ENCODE measurements at places on chromosomes 1 and 21. TPM values are rescaled to one million over a fixed set of nuclear protein-coding genes. Genes with fewer than 3 reads are reported as not detected.

DNA sequence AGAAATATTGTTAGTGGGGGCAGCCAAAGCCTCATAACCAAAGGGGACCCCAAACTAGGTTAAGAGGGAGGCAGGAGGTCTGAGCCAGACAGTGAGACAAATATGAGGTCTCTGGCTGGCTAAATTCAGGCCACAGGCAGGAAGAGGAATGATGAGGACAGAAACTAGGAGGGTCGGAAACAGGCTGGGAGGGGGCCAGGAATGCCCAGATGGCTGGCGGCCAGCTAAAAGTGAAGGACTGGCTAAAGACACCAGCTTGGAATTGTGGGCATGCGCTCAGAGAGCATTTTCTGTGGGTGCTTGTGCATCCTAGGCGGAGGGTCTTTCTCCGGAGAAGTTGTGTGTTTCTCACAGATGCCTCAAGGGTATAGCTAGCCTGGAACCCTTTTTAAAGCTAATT lies 77.0 kb downstream of the PGM1 start:
- no peak for DNase-seq
- H3K4me3 ChIP-seq = no peak overlapping the region
- H3K4me1 ChIP-seq = peaks cover 4% of the 10 kb centered on the region
- no peak overlapping the region for H3K27ac ChIP-seq
- H3K36me3 ChIP-seq = no peaks in the 10 kb centered on the region

GRCh38 chr1:109661391-109661790 lies 5.5 kb downstream of the GSTM4 start:
- H3K4me3 ChIP-seq = no peak overlapping the region
- no peak overlapping the region for H3K27ac ChIP-seq
- H3K36me3 ChIP-seq = no peaks in the 10 kb centered on the region
- peaks cover 3% of the 10 kb centered on the region for H3K4me1 ChIP-seq
- DNase-seq = no peak

DNA sequence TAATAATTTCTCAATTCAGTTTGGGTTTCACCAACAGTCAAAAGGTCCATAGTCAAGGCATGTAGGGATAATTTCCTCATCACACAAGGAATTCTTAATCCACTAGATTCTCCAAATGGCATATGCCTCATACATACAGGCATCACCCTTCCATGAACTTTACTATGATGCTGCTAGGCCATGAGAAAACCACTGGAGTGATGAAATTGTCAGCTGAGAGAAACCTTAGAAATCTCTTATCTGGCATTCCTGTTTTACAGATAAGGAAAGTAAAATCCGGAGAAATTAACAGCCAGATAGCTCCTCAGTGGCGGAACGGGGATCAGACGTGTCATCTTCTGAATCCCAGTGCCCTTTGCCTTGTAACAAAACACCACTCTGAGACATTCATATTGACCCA lies 274.4 kb downstream of the NTNG1 start:
- H3K4me1 ChIP-seq = no peaks in the 10 kb centered on the region
- H3K27me3 ChIP-seq = no peaks in the 10 kb centered on the region
- H3K4me3 ChIP-seq = no peak overlapping the region
- H3K27ac ChIP-seq = no peak overlapping the region
- DNase-seq = no peak

PDE9A gene
- total RNA-seq = 1.8 TPM

DNA sequence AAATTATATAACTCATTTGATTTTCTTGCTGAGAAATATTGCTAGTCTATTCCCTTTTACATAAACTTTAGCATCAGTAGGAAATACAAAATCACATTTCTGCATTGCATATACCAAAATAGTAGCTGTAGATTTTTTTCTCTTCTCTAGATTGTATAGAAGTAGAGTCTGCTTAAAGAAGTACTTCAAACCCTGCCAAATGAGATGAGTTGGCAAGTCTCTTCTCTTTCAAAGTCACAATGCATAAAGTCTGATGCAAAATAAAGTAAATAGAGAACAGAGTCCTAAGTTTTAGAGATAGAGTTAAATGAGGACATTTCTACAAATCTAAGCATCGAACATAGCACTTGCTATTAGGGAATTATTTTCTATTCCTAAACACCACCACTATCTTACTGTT lies 6.4 kb downstream of the PLPPR4 start:
- no peak overlapping the region for H3K27ac ChIP-seq
- H3K4me1 ChIP-seq = peaks cover 12% of the 10 kb centered on the region
- no peaks in the 10 kb centered on the region for H3K27me3 ChIP-seq
- no peaks in the 10 kb centered on the region for H3K36me3 ChIP-seq
- DNase-seq = no peak
- no peak overlapping the region for H3K4me3 ChIP-seq

DNA sequence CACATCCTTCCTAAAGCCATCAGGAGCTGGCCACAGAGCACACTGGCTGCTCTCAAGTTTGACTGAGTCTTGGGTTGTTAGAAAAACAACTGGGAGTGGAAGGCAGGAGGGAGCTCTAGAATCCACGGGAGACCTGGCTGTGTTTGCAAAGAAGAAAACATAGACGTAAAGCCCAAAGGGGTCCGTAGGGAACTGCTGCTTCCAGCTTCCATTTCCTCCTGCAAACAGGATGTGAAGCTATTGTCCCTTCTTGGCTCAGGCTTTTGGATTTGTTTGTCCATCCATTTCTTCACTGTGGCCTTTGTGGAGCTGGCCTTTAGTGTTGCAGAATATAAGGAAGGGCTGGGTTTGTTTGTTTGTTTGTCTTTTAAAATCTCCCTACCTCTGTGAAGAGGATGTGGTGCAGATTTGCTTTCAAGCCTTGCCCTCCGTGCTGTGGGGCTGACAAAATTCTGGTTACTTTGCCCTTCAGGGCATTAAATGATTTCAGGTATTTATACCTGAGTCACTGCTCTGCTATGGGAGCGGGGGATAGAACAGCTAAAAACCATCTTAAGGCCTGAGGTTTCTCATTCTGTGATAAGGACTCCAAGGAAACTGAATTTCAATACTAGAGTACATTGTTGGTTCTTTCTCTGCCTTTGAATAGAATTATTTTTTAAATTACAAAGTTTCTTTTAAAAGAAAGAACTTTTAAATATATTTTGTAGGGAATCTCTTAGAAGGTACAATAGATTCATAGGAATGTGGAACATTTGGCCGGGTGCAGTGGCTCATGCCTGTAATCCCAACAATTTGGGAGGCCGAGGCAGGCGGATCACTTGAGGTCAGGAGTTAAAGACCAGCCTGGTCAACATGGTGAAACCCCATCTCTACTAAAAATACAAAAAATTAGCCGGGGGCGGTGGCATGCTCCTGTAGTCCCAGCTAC lies 74.3 kb downstream of the MPZL1 start:
- no peaks in the 10 kb centered on the region for H3K27me3 ChIP-seq
- no peak overlapping the region for H3K4me3 ChIP-seq
- peaks cover 16% of the 10 kb centered on the region for H3K4me1 ChIP-seq
- H3K36me3 ChIP-seq = no peaks in the 10 kb centered on the region
- peak overlapping the region; percentile 73 for H3K27ac ChIP-seq
- no peak for DNase-seq

GRCh38 chr1:78996791-78997190 lies 9.7 kb downstream of the ADGRL4 start:
- H3K27ac ChIP-seq = no peak overlapping the region
- H3K4me3 ChIP-seq = no peak overlapping the region
- no peak for DNase-seq
- no peaks in the 10 kb centered on the region for H3K27me3 ChIP-seq

DNA sequence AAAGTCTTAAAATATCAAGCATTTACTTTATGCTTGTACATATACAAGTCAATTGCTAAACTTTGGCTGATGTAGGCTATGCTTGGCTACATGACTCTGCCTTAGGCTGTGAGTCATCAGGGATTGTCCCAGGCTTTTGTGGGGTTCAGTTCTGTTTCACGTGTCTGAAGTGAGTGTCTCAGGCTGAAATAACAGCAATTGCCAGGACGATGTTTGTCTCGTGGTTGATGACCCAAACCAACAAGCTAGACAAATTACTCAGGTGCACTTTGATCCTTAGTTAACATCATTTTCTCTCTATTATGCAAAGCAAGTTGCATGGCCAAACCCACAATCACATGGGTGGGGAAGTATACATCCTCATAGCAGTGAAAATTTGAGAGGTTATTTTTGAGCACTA lies 410.1 kb downstream of the BRINP3 start:
- H3K27me3 ChIP-seq = no peaks in the 10 kb centered on the region
- DNase-seq = peak; percentile 70
- H3K36me3 ChIP-seq = no peaks in the 10 kb centered on the region
- H3K4me1 ChIP-seq = no peaks in the 10 kb centered on the region
- no peak overlapping the region for H3K4me3 ChIP-seq
- no peak overlapping the region for H3K27ac ChIP-seq

GRCh38 chr1:19529664-19530063 lies 44.3 kb upstream of the CAPZB start:
- no peak for DNase-seq
- H3K36me3 ChIP-seq = no peaks in the 10 kb centered on the region
- H3K4me3 ChIP-seq = no peak overlapping the region
- no peak overlapping the region for H3K27ac ChIP-seq

DNA sequence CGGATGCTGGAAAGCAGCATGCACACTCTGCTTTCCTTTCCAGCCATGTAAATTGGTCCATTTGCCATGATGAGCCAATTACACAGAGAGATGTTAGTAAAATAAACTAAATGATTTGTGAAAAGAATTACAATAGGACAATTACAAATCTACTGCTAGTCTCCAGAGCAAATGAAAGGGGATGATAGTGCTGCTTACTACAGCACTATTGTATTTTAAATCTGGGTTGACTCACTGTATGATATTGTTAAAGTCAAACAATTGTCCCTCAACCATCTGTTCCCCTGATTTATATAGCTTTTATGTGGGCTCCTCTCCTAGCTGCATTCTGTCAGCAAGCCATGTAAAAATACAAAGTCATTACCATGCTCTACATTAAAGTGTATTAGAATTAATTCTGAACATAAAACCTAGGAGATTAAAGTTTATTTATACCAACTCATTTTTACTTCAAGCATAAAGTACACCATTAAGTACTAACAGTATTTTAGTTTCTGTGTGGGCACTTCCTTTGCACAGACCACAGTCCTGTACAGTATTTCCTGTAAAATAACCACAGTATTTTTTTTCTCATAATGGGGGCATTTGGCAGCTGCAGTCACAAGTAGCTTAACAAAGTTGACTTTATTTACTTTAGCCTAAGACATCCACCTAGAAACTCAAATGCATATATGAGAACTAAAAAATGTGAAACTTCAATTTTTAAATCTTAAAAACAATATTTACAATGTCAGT lies 135.8 kb downstream of the VAV3 start:
- H3K36me3 ChIP-seq = no peaks in the 10 kb centered on the region
- no peaks in the 10 kb centered on the region for H3K4me1 ChIP-seq
- no peak overlapping the region for H3K4me3 ChIP-seq
- no peaks in the 10 kb centered on the region for H3K27me3 ChIP-seq
- H3K27ac ChIP-seq = no peak overlapping the region

DNA sequence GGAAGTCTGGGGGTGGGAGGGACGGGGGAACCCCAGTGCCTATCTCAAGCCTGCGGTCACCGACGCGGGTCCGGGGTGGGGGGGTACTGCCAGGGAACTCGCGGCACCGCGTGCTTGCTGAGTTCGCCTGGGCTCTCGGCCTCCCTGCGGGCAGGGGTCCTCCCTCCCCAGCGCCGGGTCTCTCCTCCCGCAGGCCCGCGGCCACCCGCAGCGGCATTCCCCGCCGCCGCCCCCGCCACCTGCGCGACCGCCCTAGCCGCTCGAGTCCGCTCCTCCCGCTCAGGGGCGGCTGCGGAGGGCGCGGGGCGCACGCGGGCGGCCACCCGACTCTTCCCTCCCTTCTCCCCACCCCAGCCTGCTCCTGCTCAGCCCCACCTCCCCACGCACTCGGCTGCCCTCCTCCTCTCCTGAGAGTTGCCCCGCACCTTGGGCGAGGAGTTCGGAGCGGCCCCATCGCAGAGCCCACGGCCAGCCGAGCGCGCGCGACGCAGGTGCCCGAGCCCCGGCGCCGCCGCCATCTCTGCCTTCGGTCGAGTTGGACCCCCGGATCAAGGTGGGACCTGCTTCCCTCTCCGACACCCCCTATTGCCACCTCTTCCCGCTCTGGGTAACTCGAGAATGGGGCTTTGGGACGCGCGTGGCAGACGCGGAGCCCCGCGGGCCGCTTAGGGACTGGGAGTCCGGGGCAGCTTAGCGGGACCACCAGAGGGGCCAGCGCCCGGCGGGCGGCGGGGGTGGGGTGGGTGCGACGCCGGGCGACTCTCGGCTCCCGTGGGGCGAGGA lies 105.0 kb downstream of the LEPR start:
- no peak overlapping the region for H3K27ac ChIP-seq
- no peaks in the 10 kb centered on the region for H3K4me1 ChIP-seq
- peak overlapping the region; percentile 44 for H3K4me3 ChIP-seq
- no peaks in the 10 kb centered on the region for H3K36me3 ChIP-seq
- DNase-seq = no peak
- peaks cover 18% of the 10 kb centered on the region for H3K27me3 ChIP-seq

CRYBG2 gene
- total RNA-seq = not detected

- no peak overlapping the region for H3K4me3 ChIP-seq
- H3K36me3 ChIP-seq = no peaks in the 10 kb centered on the region
- peaks cover 6% of the 10 kb centered on the region for H3K27me3 ChIP-seq
- DNase-seq = no peak
These were observed 2.6 kb upstream of the MAPKAPK2 start for GRCh38 chr1:206682111-206682510.

DNA sequence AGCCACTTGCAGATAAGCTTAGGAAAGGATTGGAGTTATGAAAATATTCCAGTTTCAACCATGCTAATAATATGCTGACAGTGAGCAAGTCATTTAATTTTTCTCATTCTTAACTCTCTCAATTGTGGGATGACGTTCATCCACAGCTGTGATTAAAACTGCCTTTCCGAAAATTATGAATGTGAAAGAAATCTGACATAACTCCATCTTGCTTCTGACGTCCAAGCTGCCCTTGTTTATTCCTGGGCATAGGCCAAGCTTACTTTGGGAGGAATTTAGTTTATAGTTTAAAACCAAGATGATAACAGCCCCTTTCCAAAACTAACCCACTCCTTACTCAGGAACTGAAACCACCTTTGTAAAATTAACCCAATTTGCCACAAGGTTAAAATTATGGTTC lies 11.0 kb upstream of the RGS18 start:
- peak overlapping the region; percentile 51 for H3K27ac ChIP-seq
- H3K4me3 ChIP-seq = no peak overlapping the region
- H3K4me1 ChIP-seq = no peaks in the 10 kb centered on the region
- no peaks in the 10 kb centered on the region for H3K27me3 ChIP-seq
- DNase-seq = peak; percentile 79

GRCh38 chr21:32197896-32198295 lies 81.0 kb downstream of the MIS18A start:
- no peaks in the 10 kb centered on the region for H3K36me3 ChIP-seq
- H3K27me3 ChIP-seq = no peaks in the 10 kb centered on the region
- H3K4me3 ChIP-seq = no peak overlapping the region
- H3K4me1 ChIP-seq = no peaks in the 10 kb centered on the region
- no peak overlapping the region for H3K27ac ChIP-seq

- DNase-seq = no peak
- no peak overlapping the region for H3K27ac ChIP-seq
- H3K4me3 ChIP-seq = no peak overlapping the region
- H3K4me1 ChIP-seq = no peaks in the 10 kb centered on the region
These were observed 305.5 kb upstream of the PRMT6 start for GRCh38 chr1:106751002-106751401.

LIN28A gene
- total RNA-seq = not detected

All from fibroblast of lung (primary cell).